ENCODE measurements at places on chromosomes 4 and X.

DNA sequence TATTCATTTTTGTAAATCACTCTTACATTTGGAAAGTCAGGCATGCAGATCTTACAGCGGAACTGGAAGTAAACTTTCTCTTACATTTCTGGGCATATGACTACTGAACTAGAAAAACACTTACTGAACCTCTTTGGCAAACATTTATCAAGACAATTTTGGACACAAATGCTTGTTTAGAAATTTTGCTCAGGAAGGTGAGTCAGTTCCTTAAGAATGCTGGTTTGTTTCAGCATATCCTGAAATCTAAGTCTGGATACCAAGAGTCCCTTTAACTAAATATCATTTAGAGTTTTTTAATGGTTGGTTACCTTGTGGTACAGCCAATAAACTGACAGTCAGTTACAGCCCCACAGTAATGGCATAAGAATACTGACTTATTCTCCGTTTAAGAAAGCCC, 15.0 kb downstream of the SHISA3 start:
- DNase-seq, result no peak

DNA sequence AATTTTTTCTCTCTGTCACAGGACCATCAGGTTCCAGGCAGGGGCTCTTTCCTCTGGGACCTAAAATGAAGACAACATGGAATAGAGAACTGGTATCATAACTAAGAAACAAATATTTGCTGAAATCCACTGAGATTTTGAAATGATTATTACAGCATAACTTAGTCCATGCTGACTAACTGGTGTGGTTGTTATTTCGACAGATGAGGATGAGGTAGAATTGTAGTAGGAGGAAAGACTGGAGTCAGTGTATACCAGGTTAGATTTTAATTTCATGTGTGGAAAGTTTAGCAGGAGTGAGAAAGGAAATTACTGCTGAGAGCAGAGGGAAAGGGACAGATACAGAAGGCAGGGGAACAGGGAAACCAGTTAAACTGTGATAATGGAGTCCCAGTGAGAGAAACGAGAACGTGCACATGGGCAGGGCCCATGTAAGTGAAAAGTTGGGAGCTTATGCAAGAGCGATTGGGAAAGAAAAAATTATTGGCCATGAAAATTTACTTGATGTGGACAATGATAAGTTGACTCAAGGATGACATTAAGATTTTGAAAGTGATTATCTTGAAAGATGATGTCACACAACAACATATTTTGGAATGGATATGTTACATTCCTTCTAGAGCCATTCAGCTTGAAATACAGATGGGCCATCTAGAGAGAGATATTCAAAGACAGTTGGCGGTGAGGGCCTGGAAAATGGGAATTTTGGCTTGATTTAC, 98.7 kb upstream of the DDIT4L start:
- no peak for DNase-seq

DNA sequence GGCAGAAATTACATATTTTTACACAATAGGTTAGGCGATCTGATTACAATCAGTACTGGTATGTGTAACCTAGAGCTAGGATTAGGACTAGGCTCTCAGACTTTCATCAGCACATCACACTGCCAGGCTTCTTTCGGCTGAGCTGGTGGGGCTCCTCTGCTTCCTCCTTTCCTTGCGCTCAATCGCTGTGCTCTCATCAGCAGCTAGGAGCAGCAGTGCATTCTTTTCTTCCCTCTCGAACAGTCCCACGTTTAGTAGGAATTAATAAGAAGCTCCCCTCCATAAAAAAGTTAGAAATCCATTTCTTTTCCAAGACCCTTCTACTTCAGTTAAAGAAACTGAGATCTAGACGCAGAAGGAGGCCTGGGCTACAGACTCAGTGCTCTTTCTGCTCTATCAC, 350.4 kb downstream of the SPRY1 start:
- DNase-seq, result no peak

DNA sequence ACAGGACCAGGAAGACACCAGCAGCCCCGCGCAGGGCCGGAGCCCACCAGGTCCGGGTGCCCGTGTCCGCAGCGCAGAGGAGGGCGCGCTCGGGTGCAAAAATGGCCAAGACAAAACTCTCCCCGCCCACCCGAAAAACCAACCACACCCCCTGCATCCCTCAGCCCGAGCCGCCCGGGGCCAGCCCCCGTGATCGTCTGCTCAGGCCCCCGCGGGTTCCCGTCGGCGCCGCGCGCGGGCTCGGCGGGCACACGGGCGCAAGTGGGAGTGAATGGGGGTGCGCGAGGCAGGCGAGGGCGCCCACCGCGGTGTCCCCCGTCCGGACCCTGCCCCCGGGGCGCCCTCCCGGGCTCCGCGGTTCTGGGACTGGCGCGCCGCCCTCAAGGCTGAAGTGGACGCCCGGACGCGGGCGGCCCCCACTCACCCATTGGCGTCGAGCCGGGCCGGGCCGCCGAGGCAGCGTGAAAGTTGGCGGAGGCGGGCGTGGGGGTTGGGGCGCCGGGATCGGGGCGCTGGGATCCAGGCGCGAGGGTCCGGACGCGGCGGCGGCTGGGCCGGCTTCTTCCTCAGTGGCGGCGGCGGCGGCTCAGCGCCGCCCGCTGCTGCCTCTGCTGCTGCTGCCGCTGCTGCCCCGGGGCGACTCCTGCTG, 393 bp downstream of the SH3KBP1 start:
- DNase-seq, result no peak

DNA sequence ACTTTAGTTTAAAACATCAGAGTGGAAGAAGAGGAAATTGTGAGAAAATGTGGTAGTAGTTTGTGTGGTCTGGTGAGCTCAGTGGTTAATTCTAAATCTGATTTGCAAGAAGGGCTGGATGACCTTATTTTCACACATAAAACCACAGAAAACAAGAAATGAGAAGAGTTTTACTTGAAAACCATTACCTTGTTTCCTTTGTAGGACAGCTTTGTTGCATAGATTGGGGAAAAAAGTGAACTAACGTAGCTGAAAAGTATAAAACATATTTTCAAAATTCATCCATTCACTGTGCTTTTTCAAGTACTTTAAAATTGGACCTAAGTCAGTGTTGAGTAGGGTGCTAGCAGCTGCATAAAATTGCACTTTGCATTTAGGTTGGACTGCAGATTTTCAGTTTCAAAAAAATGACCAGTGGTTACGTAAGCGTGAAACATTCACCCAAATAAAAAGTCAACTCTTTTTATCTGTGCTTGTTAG, 211.3 kb downstream of the ARHGAP10 start:
- no peak for DNase-seq

GRCh38 chrX:45788941-45789348, 588.3 kb upstream of the DIPK2B start:
- no peak for DNase-seq

DNA sequence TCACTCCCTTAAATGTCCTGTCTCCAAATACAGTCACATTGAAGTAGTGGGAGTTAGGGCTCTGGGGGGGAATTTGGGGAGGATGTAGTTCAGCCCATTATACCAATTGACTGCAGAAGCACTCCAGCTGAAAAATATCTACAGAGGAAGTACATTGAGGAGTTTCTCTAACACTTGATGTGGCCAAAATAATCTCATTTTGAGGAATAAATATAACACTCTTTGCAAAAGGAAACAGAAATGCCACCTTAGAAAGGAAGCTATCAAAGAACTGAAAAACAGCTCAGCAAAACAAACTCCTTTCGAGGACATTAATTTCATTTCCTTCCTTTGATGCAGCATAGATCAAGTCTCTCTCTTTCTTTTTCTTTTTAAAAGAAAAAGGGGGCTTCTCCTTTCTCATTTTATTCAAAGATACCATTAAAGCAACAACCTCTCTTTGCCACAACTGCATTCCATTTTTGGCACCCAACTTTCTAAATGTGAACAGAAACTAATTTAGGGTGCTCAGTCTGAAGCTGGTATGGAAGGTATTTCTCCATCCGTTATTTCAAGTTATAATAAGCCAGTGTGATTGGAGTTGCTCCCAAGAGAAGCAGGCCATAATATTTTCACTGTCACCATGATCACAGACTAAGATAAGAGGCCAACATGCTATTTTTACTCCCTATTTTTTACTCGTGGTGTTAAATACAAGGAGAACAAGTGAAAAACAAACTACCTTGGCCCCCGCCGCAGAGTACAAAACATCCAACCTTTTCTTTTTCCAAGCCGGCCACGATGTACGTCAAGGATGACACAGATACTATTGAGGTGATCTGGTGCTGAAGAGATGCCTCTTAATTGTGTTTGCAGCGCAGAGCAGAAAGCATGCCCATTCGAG, 230.4 kb upstream of the GATB start:
- no peak for DNase-seq

DNA sequence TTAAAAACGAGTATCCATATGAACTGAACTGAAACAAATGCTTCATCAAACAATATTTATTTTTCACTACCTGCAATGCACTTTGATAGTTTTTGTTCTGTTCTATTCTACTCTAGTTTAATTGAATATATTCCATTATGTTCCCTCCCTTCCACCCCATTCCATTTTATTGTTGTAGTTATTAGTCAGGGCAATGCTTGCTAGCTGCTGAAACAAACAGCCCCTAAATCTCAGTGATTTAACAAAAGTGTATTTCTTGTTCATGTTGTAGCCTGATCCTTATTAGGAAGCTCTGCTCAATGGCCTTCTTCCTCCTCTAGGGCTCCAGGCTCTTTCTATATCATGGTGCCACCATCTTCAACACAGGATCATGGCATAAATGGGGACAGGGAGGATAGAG, 122.3 kb upstream of the RAI2 start:
- no peak for DNase-seq

GRCh38 chrX:140697618-140698017, 11.9 kb upstream of the LINC00632 start:
- DNase-seq, result no peak

- no peak for DNase-seq
Measured at GRCh38 chr4:1890979-1891570, 19.9 kb downstream of the NSD2 start.

DNA sequence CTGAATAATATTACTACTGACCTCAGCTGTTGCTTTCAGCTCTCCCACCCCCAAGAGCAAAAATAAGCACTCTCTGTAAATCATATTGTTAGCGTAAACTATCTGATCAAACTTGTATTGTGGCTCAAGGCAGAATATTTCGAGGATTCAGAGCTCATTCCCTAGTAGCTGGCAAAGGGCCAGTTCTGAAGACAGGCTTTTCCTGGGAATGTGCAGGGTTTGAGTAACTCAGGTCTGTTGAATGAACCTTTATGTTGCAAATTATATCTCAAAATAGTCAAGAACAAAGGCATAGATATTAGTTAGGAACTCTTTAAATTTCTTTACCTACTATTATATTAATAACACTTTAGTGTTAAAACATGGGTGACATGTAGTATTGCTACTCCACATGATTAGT, 454.9 kb downstream of the CCSER1 start:
- DNase-seq, result no peak

- DNase-seq, result no peak
Measured at GRCh38 chr4:22874334-22874912, 181.7 kb downstream of the GBA3 start.

DNA sequence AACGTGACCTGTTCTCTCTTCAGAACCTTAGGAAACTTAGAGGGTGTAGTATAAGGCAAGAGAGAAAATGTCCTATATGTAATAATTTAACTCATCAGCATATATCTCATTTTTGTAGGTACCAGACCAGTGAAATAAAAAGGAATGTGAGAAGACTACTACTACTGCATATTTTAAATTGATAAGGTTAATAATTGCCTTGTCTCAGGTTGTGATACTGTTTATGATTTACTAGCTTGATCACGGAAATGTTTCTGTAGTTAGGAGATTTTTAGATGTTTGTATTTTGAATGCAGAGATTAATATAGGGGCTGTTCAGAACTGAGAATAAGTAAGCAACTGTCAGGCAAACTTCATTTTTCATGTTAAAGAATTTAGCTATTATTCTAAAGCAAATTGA, 1563.4 kb downstream of the C4orf33 start:
- no peak for DNase-seq

- DNase-seq, result no peak
Measured at GRCh38 chr4:79170077-79170476, 155.8 kb downstream of the NAA11 start.

DNA sequence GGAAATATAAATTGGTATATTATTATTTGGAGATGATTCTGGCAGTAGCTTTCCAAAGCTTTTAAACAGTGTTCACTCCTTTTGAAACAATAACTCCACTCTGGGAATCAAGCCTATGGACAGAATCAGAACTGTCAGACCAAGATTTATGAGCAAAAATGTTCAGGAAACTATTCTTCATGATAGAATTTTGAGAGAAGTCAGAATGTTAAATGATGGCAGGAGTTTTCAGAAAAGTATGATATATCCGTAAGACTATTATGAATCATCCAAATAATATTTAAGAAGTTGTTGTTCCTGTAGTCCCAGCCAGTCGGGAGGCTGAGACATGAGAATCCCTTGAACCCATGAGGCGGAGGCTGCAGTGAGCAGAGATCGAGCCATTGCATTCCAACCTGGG, 50.5 kb upstream of the ADGRG2 start:
- DNase-seq, result no peak

- no peak for DNase-seq
Measured at GRCh38 chrX:3161681-3162080, 120.4 kb downstream of the ARSF start.

GRCh38 chr4:88643932-88644331, 51.7 kb downstream of the HERC3 start:
- no peak for DNase-seq

DNA sequence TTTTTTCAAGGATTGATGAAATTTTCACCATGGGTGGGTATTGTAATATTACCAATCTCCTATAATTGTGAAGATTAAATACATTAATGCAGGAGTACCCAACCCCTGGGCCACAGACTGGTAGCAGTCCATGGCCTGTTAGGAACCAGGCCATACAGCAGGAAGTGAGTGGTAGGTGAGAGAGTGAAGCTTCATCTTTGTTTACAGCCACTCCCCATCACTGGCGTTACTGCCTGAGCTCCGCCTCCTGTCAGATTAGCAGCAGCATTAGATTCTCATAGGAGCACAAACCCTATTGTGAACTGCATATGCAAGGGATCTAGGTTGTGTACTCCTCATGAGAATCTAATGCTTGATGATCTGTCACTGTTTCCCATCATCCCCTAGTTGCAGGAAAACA, 15.1 kb downstream of the RAPGEF2 start:
- DNase-seq, result no peak
